ENCODE measurements at places on chromosomes 7 and 10.

DNA sequence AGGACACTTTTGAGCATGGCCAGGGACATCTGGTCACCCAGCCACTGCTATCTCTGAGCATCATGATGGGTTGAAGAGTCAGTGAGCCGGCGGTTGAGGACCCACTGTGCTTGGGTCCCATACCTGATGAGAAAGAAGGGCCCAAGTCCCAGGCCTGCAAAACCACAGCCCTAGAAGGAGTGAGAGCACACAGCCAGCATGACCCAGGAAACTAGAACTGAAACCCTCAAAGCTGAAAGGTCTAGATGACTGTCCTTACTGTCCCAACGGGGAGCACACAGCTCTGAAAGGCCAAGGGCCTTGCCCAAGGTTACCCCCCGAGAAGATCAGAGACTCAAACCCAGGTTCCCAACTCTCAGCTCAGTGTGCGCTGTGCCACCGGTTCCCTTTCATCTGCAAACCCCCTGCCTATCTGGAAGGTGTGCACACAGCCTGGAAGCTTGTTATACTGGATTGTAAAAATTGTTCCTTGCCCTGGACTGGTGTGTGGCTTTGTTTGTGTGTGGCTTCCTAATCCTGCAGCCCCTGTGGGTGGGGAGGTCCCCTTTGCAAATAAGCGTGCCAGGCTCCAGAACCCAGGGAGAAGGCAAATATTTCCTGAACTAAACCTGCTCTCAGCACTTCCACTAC is 22.6 kb upstream of the PSAP start:
- DNase-seq, result no peak

DNA sequence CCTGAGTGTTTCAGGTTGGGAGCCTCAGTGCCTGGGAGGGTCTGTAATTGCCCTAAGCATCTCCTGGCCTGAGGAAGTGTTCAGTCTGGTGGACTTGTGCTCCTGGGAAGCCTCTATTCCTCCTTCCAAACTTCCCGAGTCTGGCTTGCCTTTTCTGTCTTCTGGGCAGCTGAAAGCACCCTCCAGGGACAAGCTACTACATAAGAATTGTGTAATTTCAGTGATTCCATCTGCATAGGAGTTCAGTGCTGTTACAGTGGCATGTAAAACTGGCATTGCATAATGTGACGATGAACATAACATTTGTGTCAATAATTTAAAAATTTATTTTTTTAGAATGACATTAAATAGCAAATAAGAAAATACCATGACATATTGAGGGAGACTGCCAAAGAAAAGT is 109.3 kb downstream of the AOAH start:
- DNase-seq, result no peak

- DNase-seq, result no peak
These were observed 367.9 kb upstream of the MBL2 start for GRCh38 chr10:53140506-53140905.

DNA sequence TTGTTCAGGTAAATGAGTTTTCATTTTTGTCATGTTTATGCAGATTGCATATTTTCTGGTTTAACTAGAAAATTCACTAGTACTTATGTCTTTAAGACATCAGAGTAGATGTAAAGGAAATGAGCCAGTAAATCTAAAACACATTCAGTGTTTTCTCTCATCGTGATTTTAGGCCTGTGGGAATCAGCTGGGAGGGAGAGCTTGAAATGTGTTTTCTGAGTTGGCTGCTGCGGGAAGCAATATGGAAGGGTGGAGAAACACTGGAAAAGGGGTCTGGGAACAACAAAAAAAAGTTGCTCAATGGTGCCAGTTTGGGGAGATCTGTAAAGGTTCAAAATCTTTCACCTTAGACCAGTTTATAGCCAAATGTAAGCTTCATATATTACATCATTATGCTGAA is 284.1 kb downstream of the POU6F2 start:
- no peak for DNase-seq

DNA sequence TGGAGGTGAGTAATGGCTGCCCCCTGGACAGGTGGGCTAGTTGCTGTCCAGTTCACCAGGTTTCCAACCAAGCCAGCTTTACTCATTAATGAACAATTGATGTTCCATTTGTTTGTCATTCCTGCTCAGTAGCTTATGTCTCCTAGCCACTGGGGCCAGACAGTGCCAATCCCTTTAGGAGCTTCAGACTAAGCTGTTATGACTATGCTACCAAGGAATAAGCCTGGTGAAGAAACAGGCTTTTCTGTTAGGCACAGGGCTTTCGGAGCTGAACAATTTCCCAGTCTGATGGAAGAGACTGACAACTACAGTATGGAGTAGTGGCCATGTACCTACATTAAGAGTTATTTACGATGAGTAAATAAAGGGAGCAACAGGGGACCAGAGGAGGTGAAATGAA is 2.1 kb upstream of the FMC1 start:
- no peak for DNase-seq

DNA sequence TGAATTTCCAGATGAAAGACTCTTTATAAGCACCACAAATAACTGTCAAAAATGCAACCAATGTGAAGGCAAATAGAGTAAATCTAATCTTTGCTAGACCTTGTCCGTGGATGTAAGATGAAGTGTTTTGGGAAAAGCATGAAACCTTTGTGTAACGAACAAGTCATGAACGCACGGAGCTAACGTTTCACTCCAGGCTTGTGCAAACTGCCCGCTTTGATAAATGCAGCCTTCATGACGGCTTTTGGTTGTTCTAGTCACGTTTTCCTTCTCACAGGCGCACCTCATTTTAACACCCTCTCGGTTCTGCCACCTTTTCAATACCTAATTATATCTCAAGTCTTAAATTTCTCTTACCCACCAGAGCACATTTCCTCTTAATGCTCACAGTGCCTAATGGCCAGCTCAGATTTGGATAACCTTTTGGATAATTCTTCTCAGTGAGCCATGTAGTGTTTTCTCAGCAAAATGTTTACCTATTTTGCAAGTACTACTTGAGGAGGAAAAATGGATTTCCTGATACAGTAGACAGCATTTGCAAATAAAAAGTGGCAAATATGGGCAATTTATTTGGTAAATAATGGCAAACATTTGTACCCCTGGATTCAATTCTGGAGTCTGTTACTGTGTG is 63.2 kb downstream of the HECW1 start:
- no peak for DNase-seq

GRCh38 chr10:46999217-46999616 is 88.0 kb downstream of the PTPN20 start:
- no peak for DNase-seq

- no peak for DNase-seq
These were observed 73.2 kb upstream of the CCAR1 start for GRCh38 chr10:68647672-68648341.

DNA sequence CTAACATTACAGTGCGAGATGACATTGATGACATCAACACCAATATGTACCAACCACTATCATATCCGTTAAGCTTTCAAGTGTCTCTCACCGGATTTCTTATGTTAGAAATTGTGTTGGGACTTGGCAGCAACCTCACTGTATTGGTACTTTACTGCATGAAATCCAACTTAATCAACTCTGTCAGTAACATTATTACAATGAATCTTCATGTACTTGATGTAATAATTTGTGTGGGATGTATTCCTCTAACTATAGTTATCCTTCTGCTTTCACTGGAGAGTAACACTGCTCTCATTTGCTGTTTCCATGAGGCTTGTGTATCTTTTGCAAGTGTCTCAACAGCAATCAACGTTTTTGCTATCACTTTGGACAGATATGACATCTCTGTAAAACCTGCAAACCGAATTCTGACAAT is 4.3 kb downstream of the GPR22 start:
- DNase-seq, result no peak

DNA sequence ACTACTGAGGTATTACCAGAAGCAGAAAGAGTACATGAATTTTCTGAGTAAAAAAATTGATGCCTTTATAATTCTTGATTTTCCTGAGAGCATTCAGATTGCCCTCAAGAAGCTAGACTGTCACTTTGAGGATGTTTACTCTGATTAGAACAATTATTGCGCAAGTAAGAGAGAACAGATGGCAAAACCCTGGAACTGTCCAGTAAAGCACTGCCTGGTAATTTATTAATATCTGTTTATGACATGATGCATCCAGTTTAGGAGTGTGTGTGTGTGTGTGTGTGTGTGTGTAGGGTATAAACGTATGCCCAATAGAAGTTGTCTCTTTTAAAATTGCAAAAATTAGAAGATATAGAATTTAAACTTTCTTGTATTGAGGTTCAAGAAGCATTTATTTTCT is 379.7 kb downstream of the PHTF2 start:
- no peak for DNase-seq

DNA sequence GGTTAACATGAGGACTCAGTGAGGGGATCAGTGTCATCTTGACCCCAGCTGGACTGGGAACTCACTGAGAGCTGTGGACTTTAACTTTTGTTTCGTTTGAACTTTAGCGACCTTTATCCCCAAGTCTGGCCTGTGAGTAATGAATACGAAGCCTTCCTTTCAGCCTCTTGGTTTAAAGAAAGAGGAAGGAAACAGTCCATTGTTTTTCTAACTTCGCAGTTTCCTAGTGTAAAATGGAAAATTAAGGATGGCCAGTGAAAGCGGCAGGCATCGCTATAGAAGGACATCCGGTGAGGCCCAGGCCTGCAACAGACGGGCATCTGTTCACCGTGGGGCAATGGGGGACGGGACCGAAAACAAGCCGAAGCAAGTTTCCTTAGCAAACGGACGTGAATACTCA is 44.1 kb upstream of the ADO start:
- DNase-seq, result no peak

GRCh38 chr10:103592186-103593021 is 98.9 kb downstream of the NEURL1 start:
- peak; percentile 35 for DNase-seq

DNA sequence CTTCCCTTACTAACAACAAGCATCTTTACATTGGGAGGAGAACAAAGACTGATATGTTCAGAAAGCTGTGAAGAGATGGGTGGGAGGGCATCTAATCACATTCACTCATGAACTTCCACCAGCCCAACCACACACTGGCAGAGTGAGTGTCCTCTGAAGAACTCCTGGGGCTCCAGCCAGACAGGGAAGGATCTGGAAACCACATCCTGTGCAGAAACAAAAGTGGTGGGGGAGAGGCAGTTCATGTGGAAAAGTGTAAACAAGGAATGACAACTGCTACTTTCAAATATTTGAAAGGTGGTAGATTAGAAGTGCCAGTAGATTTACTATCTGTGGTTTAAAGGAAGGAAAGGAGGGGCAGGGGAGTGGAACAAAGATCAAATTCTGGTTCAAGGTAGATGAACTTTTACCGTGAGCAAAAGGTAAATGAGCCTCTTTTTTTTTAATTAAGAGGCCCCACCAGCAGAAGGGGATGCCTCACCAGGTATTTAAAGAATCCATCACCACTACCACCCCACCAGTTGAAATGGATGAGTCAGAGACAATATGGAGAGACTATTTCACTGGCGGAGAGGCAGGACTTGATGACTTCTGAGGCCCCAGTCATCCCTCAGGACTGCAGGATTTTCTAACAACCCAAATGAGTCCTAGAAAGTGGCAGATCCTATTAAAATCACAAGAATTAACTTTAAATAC is 34.5 kb downstream of the GOT1 start:
- no peak for DNase-seq

DNA sequence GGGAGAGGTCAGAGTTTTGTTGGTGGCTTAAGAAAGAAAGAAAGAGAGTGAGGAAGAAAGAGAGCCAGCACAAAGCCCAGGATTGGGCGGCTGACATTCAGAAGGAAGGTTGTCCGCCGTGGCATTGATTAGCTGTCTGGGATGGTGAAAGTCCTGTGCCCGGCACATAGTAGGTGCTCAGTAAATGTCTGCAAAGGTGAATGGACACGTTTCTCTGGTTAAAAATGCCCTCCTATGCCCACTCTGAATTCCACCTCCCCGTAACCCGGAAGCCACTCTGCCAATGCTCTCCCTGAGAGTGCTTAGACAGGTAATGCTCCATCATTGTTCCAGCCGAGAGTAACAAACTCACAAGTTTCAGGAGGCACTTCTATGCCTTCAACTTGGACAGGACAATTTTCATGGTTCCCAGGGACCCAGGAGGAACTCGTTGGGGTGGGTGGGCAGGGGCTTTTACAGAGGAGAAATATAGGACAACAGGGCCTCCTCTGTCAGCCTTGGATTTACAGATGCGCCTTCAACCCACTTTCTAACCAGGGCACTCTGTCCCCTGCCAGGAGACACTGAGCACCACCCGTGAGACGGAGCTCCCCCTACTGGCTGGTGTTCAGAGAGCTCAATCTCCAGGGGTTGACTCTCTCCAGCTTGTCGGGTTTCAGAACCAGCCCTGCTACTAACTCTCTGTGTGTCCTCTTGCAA is 411.5 kb upstream of the ZMIZ1 start:
- DNase-seq, result peak; percentile 34

DNA sequence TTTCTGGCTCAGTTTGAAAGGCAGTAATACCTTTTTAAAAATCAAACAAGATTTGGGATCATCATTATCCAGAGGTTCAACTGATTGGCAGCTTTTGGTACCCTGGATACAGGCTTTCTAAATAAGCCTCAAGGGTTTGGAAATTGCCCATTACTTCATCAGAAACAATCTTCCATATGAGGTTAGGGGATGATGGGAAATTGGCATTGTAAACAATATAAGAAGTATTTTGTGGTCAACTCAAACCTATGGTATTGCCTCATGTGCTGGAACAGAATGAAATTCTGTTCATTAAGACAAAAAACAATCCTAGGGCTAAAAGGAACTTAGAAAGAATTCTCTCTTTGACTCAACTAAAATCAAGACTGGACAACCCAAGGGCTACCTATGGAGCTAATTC is 92.6 kb upstream of the HECTD2 start:
- no peak for DNase-seq

- no peak for DNase-seq
These were observed 20.3 kb downstream of the SCART1 start for GRCh38 chr10:133474027-133474426.

DNA sequence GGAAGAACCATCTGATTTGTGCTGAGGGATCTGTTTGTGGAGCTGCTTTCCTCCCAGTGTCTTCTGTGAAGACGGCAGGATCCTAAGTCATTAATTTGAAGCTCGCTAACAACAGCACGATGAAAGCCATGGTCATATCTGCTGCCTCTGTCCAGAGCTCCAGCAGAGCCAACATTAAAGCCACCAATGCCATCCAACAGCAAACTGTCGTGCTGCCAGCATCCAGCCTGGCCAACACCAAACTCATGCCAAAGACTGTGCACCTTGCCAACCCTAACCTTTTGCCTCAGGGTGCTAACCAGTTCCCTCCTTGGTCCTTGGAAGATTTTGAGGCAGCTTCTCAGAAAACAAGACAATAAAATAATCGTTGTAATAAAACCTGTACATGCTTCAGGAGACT is 36.2 kb downstream of the HTR5A start:
- no peak for DNase-seq

DNA sequence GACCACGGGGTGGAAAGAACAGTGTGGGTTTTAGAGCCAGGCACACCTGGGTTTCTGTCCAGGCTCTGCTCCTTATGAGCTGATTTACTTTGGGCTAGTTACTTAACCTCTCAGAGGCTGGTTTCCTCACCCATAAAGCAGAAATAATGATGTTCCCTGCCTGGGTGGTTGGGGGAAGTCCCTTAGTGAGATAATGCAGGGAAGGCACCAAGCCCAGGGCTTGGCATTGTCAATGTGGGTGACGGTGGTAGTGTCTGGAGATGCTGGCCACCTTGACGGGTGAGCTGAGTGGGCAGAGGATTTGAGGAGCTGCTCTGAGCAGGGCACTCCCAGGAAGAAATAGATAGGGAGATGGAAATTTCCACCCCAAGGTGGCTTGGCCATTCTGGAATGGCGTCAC is 65.2 kb downstream of the SH2D4B start:
- no peak for DNase-seq

GRCh38 chr10:47452495-47453140 is 31.3 kb downstream of the ANXA8 start:
- no peak for DNase-seq
